ENCODE measurements at places on chromosomes 6 and 20.

DNA sequence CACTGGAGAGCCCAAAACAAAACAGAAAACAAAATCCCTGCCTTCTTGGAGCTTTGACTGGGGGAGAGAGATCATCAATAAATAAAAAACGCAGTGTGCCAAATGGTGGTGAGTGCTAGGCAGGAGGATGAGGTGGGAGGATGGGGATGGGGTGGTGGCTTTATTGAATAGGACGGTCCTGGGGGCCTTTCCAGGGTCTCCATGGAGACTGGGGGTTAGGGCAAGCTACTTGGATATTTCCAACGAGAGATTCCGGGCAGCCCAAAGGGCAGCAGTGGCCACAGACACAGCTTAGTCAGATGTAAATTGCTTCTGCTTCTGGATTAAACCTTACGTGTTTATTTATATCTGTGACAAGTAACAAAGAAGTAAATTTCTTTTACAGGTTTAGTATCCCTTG lies 700.1 kb downstream of the QKI start:
- DNase-seq: no peak

- DNase-seq: no peak
Observed at GRCh38 chr6:170106906-170107525, 183.9 kb downstream of the DLL1 start.

DNA sequence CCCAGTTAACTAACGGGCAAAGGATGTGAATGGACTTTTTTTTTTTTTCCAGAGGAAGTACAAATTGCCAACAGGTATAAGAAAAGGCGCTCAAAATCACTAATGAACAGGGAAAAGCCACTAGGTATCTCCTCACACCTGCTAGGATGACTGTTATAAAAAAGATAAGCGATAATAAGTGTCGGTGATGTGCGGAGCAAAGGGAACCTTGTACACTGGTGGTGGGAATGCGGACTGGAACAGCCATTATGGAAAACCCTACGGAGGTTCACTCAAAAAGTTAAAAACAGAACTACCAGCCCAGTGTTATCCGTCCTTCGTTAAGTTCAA lies 787 bp upstream of the RAB32 start:
- DNase-seq: no peak

GRCh38 chr6:99467509-99468106 lies 42.5 kb upstream of the PNISR start:
- no peak for DNase-seq

DNA sequence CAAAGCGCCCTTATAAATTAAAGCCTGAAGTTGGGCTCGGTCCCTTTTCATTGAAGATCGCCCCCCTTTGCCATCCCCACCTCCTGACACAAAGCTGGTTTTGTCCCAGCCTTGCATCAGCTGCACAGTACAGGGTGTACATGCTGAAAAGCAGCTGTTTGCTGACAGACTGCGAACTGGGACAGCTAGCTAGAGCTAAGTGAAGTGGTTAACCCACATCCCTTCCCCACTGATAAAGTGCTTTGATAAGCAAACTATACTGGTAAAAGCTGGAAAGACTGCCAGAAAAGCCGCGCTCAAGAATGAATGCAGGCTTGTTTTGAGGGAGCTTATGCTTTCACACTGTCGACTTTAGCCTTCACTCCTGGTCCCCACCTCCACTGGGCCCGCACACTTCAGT lies 207.3 kb downstream of the GMDS start:
- DNase-seq: no peak

GRCh38 chr6:95288251-95288650 lies 289.1 kb upstream of the MANEA start:
- DNase-seq: no peak

GRCh38 chr20:257419-257818 lies at the start of gene DEFB132:
Gene DEFB132, plus strand, starts transcription at chr20:257724. Its CDS starts 55 bp downstream, at chr20:257779.
- no peak for DNase-seq

DNA sequence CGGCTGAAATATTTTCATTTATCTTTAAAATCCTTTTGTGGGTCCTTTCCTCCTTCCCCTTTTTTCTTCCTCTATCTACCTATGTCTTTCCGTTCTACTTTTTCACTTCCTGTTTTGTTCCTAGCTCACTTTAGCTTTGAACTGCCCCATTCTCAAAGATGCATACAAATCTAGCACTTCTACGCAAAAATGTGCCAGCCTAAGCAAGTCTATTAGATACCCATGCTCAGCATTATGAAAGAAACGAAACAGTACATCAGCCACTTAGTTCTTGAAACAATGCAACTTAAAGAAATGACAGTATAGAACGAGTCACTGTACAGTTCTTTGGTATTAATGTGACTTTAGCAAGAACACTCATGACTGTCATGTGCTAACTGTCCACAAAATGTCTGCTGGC lies 47.3 kb upstream of the MARCKS start:
- no peak for DNase-seq

- DNase-seq: no peak
Observed at GRCh38 chr6:10981409-10981808, 62.7 kb downstream of the ELOVL2 start.

- no peak for DNase-seq
Observed at GRCh38 chr6:96156425-96156824, 140.7 kb downstream of the FUT9 start.

DNA sequence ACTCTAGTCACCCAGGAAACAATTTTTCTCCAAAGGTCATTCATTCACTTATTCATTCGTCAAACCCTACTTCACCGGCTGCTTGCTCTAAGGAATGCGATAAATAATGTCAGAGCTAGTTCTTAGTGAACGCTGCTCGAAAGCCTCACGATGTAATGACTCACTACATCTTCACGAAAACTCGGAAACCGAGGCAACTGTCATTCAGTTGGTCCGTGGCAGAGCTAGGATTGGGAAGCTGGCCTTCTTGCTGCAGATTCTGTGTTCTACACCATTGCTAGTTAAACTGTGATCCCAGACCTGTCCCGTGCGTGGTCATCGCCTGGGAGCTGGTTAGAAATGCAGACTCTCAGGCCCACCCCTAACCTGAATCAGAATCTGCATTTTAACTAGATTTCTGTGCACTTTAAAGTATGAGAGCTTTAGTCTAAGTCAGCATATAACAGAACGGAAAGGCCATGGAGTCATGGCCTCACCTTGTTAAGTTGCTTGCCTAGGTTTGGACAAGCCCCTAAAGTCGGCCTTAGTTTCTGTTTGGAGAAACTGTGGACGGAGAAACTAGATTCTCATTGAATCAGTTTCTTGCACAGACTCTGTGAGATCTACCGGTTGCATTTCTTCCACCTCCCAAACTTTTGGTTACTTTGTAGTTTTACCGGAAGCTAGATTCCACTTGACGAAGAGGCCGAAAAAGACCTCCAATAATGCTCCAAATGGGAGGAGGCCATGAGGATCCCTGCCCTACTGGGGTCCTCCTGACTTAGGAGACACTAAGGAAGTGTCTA lies 651 bp upstream of the CCND3 start:
- no peak for DNase-seq

DNA sequence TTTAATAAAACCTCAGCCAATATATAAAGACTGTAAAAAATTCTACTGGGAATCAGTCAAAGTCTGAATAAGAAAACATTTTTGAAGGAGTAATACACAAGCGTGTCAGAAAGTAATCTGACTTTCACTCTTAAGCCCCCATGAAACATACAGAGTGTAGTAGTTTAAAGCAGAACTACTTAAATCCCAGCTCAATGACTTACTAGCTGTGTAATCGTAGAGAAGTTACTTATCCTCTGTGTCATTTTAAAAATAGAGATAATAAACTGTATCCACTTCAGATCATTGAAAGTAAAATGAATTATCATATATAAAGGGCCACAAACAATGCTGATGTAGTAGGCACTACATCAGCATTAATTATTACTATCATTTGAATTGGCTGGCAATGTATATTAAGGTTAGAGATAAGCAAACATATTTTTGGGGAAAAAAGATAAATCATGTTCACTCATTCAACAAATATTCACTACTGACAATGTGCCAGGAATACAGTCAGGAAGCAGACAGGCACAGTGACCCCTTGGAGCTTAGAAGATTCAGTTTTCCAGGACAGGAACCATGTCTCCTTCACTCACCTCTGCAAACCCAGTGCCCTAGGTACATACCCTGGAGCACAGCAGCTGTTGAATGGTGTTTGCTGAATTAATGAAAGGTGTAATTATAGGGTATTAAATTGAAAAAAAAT lies 14.4 kb downstream of the REPS1 start:
- DNase-seq: no peak

- DNase-seq: no peak
Observed at GRCh38 chr6:133539502-133540259, 298.5 kb downstream of the EYA4 start.

DNA sequence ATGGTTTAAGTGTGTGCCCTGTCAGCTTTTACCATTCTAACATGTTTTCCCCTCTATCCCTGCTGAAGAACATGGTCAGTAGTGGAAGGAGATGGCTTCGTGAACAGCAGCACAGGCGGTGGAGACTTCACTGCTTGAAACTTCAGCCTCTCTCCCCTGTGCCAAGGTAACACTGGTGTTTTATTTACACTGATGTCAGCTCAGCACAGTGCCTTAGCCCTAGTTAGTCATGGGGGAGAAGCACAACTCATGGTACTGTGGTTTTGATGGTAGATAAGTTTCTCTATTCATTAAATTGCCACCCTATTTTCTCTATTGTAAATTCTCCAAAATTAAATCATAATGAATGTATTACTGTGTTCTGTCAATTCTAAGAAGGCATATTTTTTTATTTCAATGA lies 56.6 kb downstream of the MTHFD1L start:
- DNase-seq: no peak

GRCh38 chr6:139448051-139448649 lies 73.7 kb upstream of the CITED2 start:
- no peak for DNase-seq

- DNase-seq: no peak
Observed at GRCh38 chr20:8777911-8778310, 291.0 kb upstream of the PLCB4 start.

GRCh38 chr20:34388000-34388399 lies 24.9 kb downstream of the ITCH start:
- no peak for DNase-seq

GRCh38 chr6:10154251-10154650 lies 260.6 kb downstream of the TFAP2A start:
- DNase-seq: no peak

DNA sequence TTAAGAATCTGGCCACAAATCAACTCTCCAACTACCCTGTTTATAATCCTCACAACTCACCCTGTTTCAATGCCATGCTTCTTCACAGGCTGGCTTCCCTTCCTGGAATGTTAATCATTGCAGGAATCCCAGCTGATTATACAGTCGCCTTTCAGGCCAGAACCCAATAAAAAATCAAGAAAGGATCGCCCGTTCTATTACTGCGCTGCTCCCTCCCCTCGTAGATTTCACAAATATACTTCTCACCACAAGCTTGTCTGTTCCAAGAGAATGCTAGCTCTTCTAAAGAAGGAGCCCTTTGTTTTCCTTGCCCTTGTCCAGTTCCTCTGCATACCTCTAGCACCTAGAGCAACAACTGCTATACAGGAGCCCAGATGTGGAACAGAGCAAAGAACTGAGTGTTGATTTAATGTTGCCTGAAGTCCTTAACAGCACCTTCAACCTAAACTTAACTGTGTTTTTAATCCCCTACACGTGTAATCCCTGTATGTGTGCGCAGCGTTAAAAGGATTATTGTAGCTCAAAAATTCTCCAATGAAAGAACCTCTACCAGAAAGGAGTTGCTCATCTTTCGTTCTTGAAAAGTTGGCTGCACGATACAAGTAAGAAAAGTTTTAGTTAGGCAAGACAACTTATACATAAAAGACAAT lies 988 bp downstream of the ECHDC1 start:
- no peak for DNase-seq

DNA sequence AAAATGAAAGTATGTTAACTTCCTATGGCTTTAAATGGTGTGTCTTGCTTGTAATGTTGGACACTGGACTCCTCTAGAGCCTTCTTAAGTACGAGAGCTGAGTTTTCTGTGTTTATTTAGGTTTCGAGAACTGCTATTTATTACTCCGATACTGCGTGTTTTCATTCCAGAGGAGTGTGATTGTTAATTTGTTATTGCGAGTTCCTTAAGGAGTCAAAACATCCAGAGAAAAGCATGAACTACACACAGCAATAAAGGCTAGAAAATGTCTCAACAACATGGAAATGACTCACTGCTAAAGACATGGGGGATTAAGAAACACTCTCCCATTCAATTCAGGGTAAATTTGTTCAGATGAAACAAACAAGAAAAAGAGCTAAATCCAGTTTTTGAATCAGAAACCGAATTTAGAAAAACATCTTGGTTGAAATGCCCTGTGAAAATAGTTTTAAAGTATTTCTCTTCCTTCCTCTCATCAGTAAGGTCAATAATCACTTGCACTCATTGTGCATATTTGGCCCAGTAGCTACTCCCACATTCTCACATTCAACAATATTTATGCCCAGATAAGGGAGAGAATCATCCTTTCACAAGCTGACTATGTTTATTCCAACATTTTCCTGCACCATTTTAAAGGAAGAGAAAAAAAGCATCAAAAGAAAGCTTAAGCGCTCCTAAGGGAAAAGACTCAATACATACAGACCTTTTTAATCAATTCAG lies 36.0 kb downstream of the ATXN1 start:
- no peak for DNase-seq

DNA sequence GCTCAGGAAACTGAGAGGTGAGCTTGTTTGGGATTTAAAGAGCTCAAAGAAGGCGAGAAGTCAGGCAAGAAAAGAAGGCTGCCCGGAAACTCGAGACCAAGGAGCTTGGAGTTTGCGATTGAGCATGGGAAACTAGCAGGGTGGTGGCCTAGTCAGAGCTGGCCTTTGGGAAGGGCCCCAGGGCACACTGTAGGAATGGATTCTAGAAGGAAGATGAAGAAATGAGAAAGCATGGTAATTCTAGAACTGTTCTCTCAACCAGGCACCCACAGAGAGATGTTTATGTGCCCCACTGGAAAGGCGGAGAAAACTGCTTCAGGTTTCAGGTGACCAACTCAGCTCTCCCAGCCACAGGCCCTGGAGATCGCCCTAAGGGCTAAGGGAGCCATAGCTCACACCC lies 126.2 kb downstream of the FOXO3 start:
- no peak for DNase-seq

DNA sequence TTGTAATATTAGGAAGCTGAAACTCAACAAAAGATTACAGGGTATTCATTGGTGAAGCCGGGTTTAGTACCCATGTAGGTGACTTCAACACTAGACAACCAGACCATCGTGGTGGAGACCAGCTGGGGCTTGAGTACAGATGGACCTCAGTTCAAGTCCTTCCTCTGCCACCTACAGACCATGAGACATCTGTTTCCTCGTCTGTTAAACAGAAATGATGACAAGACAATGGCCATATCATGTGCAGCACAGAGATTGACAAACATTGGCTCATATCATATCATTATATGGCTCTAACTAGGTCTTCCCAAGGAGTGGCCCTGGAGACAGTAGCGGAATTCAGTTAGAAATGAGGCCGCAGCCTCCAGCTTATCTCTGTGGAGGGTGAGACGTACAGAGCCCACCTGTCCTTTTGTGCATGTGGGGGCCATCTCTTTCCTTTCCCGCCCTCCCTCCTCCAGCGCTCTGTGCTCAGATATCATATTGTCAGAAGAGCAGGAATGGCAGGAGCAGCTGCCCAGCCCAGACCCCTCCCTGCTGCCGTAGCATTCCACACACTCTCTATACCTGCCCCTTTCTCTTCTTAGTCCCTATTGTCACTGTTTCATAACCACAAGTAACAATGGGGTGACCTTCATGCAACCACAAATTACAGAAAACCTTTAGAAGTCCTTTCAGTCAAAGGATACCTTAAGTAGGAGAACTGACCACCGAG lies 75.1 kb downstream of the LY86 start:
- DNase-seq: no peak
